ENCODE measurements at places on chromosomes 6 and 20.

- no peak for DNase-seq
These were observed 18.6 kb downstream of the SNX3 start for GRCh38 chr6:108242259-108242658.

DNA sequence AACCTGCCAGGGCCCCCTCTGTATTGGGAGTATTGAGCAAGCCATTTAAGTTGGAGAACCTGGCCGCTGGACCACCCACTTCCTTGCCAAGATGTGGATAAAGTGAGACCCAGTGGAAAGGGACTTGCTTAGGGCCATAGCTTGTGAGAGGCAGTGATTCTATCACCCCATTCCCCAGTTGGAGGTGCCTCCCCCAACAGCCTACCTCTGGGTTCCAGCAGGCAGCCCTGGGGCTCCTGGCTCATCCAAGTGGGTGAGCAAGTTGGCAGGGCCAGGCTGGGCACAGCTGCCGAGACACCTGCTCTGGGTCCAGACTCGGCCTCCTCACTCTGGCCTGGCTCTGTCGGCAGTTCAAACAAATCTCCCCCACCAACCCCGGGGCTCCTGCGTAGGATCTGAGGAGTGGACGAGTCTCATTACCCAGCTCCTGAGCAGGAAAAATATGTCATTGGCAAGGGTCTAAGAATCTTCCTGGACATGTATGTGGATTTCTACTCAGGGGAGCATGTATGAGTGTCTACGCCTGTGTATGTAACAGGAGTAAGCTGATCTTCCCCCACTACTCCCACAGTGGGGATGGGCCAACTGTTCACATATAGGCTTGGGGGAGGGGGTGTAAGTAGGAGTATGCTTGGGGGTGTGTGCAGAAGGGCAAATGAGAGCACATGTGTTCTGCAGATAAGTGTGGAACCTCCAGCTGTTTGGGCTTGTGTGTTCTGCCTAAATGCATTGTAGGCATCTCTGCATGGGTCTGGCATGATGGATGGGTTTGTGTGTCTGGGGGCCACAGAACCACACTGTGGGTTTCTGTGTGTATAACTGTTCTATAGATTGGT lies 1.9 kb downstream of the ID1 start:
- DNase-seq: no peak

DNA sequence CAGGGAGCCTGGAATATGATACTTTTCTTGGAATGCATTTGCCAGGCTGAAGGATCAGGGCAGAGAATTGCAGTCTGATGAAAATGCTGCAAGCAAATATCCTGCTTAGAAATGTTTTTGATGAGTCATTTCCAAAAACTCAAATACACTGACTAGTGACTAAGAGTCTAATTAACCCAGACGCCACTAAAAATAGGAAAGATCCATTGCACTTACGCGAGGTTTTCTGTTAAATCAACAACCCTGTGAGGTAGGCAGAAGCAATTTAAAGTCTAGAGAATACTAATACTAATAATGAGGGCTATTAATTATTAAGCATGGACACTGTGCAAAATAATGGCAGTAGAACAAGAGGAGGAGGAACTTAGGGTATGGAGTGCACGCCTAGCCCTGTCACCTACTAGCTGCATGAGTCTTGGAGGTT lies 130.1 kb upstream of the DOK5 start:
- DNase-seq: no peak

GRCh38 chr6:169326067-169326799 lies 72.6 kb upstream of the THBS2 start:
- no peak for DNase-seq

- no peak for DNase-seq
These were observed 259.2 kb downstream of the ADGB start for GRCh38 chr6:146857980-146858347.

DNA sequence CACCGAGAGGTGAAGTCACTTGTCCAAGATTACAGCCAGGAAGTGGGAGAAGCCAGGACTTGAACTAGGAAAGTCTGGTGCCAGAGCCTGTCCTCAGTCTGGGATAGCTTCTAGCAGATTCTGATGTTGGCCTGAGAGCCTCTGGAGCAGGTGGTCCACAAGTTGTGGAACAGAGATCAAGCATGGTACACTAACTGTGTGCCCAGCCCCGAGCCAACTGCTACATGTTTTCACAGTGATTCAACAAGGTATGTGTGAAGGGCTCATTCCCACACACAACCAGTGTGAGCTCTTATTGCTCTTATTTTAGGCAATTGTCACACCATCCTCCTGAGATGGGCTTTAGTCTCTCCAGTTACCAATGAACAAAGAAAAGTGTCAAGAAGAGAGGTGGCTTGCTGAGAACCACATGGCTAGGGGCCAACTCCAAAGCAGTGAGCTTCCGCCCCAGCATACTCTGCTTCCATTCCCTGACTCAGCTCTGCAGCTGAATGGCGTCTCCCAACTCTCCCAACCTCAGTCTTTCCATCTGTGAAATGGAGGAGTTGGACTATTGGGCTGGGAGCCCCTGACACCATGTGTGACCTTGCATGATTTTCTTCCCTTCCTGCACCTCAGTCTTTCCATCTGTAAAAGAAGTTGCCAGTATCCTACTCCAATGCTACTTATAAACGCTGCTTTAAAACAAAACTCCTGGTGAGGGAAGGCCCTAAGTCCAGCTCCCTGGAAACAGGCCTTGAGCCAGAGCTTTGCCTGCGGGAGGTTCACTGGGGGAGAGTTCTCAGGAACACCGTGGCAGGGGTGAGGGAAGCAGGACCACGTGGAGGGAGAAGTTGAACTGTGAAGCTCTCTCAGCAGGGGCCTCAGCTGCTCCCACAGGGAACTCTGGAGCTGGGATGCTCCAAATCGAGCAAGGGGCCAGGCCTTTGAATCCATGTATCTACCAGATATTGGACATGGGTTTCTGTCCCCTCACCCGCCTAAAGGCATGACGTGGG lies 40.9 kb downstream of the CDH22 start:
- no peak for DNase-seq

DNA sequence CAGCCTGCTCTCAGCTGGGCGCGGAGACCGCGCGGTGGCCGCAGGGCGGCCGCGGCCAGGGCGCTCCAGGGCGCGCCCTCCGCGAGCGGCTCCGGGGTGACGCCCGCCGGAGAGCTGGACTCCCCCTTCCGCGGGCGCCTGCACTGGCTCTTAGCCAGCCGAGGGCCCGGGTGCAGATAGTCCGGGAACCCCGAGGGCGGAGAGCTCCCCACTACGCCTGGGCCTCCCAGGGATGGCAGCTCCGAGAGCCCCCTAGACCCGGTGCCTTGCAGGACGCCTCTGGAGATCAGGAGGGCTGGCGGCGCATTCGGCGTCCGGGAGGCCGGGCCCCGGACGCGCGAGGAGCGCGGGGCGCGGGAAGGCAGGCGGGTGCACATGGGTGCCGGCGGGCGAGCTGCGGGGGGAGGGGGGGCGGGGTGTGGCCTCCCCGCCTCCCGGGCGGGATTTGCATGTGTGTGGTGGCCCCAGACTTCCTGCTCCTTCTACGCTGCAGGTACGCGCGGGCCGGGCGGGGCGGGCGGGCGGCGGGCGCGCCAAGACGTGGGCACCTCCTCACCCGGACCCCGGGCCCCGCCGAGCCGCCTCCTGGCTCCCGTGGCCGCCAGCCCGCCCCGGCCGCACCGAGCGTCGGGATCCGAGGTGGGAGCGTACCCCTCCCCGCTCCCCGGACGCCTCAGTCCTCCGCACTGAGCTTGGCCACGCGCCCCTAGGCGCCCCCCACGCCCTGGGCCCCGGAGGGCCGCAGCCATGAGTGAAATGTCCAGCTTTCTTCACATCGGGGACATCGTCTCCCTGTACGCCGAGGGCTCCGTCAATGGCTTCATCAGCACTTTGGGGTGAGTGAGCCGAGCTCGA lies at the start of gene ITPR3:
TSS of gene ITPR3 (plus strand) at position 467 of the 855 bp plus-strand sequence. CDS start at position 748, 281 bp downstream.
- DNase-seq: peak; percentile 81

Measured in activated naive CD8-positive, alpha-beta T cell treated with anti-CD3 and anti-CD28 coated beads for 36 hours (primary cell).